Lung microvascular endothelial cell (primary cell): ENCODE measurements at places on chromosomes 6 and 20. TPM values are rescaled to one million over a fixed set of nuclear protein-coding genes. Genes with fewer than 3 reads are reported as not detected.

E2F1 gene
- 2.8 and 3.9 TPM in 2 replicates for total RNA-seq

GRCh38 chr6:108872141-108872557 lies 23.9 kb downstream of the ARMC2 start:
- no peak for DNase-seq

- no peak for DNase-seq
Measured at GRCh38 chr20:58746620-58747019, 54.0 kb downstream of the NPEPL1 start.

GRCh38 chr6:157982563-157983405 lies 1.1 kb downstream of the SYNJ2 start:
- DNase-seq: peak; percentile 77

DNA sequence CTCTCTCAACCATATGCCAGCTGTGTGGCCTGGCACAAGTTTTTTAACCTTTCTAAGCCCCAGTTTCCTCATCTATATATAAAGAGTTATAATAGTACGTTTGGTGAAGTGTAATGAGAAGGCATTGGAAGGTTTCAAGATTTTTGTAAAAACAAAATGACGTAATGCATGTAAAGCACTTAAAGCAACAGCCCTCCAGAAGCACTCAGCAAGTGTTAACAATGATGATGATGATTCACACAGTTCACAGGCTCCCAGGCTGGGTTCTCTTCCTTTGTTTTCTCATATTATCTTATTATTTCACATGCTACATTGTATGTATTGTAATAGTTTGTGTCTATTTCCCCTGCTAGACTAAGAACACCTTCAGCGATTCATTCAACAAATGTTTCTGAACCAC lies 6.2 kb downstream of the CEP250 start:
- DNase-seq: peak; percentile 68

MATN4 gene
- not detected in 2 replicates for total RNA-seq

- no peak for DNase-seq
Measured at GRCh38 chr6:105113422-105113821, 66.4 kb downstream of the POPDC3 start.

DNA sequence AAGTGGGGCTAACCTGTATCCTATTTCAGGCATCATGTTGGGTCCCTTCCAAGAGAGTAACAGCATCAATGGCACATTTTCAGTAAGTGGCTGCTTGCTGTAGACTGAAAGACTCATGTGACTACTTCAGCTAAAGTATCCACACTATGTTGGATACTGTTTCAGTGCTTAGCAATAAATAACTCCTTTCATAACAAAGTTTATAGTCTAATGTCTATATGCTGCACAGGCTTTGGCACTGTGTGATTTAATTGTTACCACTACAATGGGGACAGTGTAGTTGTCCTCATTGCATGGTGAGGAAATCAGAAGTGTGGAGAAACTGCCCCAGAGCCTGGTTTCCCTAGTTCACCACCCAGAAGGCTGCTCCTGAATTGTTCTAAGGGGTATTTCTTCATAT lies 318.0 kb upstream of the PTCHD4 start:
- DNase-seq: peak; percentile 18

DNA sequence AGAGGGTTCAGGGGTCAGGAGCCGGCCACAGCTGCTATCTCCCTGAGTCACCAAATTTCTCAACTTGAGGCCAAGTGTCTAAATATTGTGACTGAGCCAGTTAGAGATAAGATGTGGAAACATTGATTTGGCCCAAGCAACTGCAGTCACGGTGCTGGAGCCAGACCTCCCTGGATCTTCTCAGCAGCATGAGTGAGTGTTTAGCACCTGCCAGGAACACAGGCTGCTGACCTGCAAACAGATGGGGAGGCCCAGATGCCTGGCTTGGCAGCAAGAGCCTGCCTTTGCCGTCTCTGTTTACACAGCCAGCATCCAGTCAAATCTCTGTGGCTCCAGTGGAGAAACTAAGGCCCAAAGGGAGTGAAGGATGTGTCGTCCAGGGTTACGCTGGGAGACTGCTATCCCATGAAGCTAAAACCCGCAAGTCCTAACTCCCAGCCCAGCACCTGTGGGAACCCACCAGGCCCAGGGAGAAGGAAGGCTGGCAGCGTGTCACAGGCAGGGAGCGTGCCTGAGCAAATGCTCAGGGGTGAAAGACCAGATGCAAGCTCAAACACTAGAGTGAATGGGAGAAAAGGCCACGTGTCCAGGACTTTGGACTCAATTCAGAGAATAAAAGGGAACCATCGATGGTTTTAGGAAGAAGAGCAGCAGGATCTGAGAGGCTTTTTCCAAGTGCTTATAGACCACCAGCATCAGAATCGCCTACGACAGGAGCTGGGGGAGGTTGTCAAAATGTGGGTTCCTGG lies 15.9 kb upstream of the PTGIS start:
- DNase-seq: peak; percentile 45

CRISP2 gene
- total RNA-seq: not detected in 2 replicates

GRCh38 chr20:4011226-4011975 lies 4.0 kb downstream of the RNF24 start:
- DNase-seq: peak; percentile 65

- DNase-seq: no peak
Measured at GRCh38 chr6:112309244-112309643, 37.9 kb upstream of the RFPL4B start.

OPN5 gene
- not detected in 2 replicates for total RNA-seq

DNA sequence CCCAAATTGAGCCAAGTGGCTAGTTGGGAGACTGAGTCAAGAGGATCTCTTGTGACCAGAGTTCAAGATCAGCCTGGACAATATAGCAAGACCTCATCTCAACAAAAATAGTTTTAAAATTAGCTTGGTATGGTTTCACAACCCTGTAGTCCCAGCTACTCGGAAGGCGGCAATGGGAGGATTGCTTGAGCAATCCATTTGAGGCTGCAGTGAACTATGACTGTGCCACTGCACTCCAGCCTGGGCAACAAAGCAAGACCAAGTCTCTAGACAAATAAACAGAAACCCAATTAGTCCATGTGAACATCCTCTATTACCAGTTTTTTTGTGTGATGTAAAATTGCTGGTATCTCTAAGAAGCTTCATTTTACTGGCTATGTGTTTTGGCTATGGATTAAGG lies 106.2 kb downstream of the TULP4 start:
- no peak for DNase-seq

DNA sequence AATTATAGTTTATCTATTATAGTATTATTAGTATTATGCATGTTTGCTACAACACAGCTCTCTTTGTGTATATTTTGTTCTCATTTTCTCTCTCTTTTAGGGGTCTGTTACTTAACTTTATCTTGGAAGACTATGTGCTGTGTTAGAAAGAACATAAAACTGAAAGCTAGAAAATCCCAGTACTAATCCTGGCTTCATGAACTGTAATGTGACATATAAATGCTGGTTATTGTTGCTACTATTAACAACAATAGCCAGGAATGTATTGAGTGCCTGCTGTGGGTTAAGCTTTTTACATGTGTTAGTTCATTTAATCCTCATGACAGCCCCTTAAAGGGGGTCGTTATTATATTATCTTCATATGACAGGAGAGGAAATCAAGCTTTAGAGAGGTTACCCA lies 170.0 kb upstream of the DTNBP1 start:
- no peak for DNase-seq

- no peak for DNase-seq
Measured at GRCh38 chr6:114428341-114428740, 85.5 kb upstream of the HS3ST5 start.

NCOA5 gene
- total RNA-seq: 7.0 and 9.1 TPM in 2 replicates

HLA-DMB gene
- total RNA-seq: under 0.01 TPM in 1 of 2 replicates, not detected in the other

C20orf141 gene
- total RNA-seq: not detected in 2 replicates

- DNase-seq: no peak
Measured at GRCh38 chr6:149823013-149823412, 41.1 kb downstream of the LRP11 start.

DNA sequence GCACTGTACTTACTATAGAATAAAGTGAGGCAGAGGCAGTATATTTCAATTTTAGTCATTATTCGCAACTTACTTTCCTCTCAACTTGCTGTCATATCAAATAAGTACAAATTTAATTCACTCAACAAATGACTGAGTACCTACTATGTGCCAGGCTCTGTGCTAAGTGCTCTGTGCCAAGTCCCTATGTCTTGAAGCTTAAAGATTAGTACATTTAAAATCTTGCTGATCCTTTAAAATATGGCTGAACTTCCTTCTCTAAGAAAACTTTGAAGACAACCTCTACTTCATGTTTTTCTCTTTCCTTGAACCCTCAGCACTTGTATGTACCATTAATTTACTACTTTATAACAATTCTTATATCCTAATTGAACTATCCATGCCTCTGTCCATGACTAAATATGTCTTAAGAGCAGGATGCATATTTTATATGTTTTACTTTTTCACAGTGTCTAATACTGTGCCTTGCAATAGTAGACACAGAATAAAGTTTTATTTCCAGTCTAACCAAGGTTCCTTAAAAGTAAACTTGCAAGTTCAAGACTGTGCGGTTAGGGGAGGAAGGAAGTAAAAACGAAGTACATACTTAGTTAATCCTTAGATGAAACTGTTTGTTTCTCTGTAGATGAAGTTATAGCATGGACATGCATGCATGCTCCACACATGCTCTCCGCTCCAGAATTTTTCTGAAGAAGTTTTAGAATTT lies 10.0 kb upstream of the LATS1 start:
- no peak for DNase-seq

PACSIN1 gene
- total RNA-seq: not detected in 2 replicates

- DNase-seq: no peak
Measured at GRCh38 chr6:43306086-43306485, 2.5 kb downstream of the CRIP3 start.

SPATA25 gene
- total RNA-seq: 0.44 and 0.79 TPM in 2 replicates

TDRD6 gene
- under 0.01 TPM in 1 of 2 replicates, not detected in the other for total RNA-seq
